Activated CD4-positive, CD25-positive, alpha-beta regulatory T cell (primary cell): ENCODE measurements at places on chromosomes 5 and 9.

DNA sequence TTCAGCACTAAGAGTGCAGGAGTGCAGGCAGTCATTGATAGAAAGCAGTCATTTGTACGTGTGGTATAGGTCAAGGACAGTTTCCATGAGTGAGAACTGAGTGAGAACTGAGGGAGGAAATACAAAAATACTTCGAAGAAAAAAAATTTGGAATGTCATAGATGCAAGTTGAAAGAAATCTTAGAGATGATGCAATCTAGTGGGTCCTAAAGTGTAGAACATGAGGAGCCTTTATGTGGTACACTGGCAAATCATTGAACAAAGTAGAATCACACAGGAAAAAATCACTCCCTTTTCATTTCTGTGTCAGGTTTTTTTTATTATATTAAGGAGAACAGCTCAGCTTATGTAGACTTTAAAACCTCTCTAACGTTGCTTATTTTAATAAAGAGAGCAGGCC lies 26.4 kb upstream of the SLC1A1 start:
- no peak for DNase-seq

GRCh38 chr5:103526164-103526915 lies 36.2 kb downstream of the NUDT12 start:
- DNase-seq: no peak

- no peak for DNase-seq
Measured at GRCh38 chr9:130732136-130732535, 38.6 kb downstream of the EXOSC2 start.

DNA sequence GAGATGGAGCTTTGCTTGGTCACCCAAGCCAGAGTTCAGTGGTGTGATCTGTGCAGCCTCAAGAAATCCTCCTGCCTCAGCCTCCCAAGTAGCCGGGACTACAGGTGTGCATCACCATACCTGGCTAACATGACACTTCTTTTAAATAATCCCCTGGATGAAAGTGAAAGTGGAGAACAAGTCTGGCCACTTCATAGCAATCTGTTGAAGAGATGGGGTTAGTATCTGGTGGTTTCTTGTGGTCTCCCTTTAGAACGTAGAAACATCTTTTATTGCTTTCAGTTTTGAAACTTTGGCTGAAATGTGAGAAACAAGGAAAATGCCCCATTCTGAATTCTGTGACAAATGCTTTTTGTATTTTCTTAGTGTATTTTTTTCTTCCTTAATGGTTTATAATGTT lies 452.5 kb upstream of the RIOK2 start:
- DNase-seq: no peak

- DNase-seq: no peak
Measured at GRCh38 chr5:91888810-91889209, 505.7 kb upstream of the ARRDC3 start.
